ENCODE measurements at places on chromosomes 16 and 17.

- DNase-seq = no peak
Measured at GRCh38 chr17:48051706-48052486, 3.7 kb downstream of the NFE2L1 start.

- DNase-seq = no peak
Measured at GRCh38 chr16:84087001-84087400, 29.7 kb downstream of the MBTPS1 start.

GRCh38 chr16:12228602-12229499 lies 252.3 kb downstream of the SNX29 start:
- no peak for DNase-seq

- DNase-seq = peak; percentile 18
Measured at GRCh38 chr16:74107795-74108610, 188.6 kb upstream of the PSMD7 start.

DNA sequence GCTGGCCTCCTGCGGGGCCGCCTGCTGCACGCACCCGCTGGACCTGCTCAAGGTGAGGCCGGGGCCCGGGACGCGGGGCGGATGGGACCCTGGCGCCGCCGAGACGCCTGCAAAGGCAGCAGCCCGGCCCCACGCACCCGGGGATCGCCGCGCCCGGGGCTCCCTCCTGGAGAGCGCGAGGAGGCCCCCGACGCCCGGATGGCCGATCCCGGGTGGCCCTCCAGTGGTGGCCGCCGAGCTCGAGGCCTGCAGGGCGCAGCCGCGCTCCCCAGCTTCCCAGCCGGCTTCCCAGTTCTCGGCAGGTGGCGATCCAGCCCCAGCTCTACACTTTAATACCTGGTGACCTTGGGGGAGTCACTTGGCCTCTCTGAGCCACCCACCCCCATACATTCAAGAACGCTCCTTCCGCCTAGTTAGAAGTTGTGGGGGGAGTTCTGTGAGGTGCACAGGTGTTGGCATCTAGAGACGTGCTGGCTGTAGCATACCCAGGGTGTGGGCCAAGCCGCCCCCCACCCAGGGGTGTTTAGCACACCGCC lies 452 bp downstream of the SLC25A10 start:
- DNase-seq = no peak

DNA sequence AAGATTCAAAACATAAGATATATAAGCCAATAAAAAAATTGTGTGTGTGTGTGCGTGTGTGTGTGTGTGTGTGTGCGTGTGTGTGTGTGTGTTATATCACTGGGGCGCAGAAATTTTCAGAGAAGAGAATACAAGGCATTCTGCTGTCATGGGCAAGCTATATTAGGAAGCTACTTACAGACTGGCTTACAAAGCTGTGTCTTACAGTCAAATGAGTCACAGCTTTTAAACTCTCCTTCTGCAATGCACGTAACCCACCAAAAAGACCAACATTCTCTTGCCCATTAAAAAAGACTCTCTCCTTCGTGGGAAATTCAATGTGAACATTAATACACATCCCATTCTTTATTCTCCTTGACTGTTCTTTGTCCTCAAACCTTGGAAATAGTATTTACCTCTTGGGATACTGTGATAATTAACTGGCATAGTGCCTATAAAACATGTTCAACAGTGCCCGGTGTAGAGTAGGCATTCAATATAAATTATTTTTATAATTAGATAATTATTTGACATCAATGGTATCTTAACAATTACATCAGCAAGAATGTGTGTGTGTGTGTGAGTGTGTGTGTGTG lies 860.4 kb upstream of the SOX9 start:
- no peak for DNase-seq

DNA sequence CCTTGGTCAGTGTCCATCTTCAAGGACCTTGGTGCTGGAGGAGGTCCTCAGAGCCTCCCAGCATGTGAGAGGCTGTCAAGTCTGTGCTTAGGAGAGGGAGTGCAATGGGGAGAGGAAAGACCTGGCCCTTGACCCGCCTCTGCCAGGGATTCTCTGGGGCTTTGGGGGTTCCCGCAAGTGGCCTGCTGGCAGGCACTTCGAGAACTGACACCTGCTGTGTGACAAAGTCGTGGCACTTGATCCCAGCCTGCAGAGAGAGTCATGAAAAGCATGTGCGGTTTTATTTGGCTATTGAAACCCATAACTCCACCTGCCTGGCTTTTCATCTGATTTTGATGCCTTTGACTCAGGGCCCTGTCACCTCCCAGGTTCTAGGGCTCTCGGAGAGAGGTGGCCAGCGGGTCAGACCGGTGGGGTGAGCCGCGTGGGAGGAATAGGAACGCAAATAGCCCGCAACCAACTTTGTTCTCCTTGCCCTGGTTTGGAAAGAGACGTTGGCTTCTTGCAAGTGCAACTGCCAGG lies 42.8 kb upstream of the GSE1 start:
- DNase-seq = peak; percentile 26

GRCh38 chr16:62194828-62195227 lies 158.6 kb upstream of the CDH8 start:
- no peak for DNase-seq

GRCh38 chr16:63442246-63442645 lies 1406.0 kb upstream of the CDH8 start:
- DNase-seq = no peak

- DNase-seq = no peak
Measured at GRCh38 chr16:4511441-4512082, 27.0 kb downstream of the CDIP1 start.

DNA sequence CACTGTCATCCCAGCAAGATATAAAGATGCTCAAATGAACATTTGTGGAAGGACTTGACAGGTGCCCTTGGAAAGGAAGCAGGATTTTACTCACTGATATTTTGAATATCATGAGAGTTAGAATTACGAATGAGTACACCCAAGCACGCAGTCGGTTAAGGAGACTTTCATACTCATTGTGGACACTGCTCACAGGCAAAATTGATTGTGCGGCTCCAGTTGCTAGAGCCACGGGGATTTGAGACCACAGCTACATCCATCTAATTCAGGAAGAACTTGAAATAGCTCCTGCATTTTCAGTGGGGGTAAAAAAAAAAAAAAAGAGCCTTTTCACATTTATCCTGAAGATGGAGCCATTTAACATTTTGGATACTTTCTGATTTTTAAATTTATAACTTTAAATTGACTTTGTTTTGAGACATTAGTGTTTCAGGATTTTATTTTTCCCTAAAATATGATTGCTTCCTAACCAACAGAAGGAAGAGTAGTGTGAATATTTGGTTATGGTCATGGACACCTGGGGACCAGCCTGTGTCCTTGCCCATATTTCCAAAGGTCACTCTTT lies 1080.1 kb upstream of the EEF2KMT start:
- no peak for DNase-seq

- no peak for DNase-seq
Measured at GRCh38 chr17:313911-314613, 38.5 kb downstream of the RPH3AL start.

DNA sequence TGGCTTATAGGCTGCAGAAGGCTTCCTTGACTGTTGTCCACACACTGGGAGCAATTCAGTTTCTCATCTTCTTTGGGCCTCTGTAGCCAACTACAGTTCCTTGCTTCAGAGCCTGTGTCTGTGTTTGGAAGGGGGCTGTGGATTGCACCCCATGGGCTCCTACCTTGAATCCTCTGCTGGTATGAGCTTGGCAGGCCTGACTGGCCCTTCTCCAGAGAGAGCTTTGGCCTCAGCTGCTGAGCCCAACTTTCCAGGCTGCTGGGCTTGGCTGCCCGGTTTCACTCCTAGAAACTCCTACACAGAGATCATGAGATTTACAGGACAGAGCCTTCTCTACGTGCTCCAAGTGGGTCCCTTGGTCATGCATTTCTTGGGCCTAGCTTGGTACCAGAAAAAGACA lies 354.4 kb downstream of the SNX29 start:
- no peak for DNase-seq

- no peak for DNase-seq
Measured at GRCh38 chr16:53619235-53619634, 84.4 kb downstream of the RPGRIP1L start.

DNA sequence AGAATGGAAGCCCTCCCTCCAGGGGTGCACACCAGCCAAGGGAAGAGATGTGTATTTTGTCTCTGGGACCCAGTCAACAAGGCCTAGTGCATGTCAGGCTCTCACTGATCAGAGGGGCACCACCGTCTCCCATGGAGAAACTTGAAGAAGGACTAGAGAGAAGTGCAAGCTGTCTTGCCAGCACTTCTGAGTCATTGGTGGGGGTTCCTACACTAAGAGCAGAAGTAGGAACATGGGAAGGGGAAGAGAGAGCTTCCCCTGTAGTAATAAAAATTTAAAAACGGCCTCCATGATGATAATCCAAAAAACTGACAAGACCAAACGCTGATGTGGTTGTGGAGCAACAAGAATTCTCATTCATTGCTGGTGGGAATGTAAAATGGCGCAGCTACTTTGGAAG lies 46.3 kb downstream of the DYNLRB2 start:
- no peak for DNase-seq

All from CD4-positive, alpha-beta T cell treated with Interleukin-2 at 100 ng/mL for 4 hours (primary cell).